ENCODE measurements at places on chromosomes 11 and 22. TPM values are rescaled to one million over a fixed set of nuclear protein-coding genes. Genes with fewer than 3 reads are reported as not detected.

GRCh38 chr11:118705111-118705741 lies 25.8 kb upstream of the TREH start:
- DNase-seq: no peak

DNA sequence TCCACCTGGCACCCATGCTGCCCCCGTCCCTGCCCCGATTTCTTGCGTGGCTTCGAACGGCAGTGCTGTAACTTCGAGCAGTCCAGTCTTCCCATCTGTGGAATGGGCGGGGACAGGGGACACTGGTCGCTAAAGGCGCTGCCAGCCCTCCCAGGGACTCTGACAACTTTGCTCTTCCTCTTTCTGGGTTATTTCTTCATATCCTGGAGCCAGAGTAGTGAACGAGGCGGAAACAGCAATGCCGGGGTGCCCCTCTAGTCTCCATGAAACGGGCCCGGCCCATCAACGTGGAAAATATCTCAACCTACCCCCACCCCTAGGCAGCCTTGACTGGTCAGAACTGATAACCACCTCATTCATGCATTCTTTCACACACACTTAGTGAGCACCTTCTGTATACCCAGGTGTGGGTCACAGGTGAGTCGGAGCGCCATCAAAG lies 42.8 kb downstream of the TRIOBP start:
- no peak for DNase-seq

C11orf42 gene
- total RNA-seq: not detected

DNA sequence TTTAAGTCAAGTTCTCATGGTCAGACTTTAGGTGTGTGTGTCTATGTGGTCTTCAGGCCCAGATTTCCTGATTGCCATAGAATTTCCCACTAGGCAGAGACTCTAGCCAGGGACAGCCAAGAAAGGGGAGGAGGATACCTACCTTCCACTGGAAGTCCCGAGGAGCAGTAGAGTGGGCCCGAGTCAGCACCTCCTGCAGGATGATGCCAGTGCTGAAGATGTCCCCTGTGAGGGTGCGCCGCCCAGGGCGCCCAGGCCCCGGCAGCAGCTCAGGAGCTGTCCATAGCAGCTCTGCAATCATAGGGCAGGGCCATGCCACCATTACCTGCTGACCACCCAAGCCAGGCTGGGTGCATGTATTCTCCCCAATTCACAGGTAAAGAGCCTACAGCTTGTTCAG lies 41.6 kb upstream of the LRRC32 start:
- no peak for DNase-seq

DNA sequence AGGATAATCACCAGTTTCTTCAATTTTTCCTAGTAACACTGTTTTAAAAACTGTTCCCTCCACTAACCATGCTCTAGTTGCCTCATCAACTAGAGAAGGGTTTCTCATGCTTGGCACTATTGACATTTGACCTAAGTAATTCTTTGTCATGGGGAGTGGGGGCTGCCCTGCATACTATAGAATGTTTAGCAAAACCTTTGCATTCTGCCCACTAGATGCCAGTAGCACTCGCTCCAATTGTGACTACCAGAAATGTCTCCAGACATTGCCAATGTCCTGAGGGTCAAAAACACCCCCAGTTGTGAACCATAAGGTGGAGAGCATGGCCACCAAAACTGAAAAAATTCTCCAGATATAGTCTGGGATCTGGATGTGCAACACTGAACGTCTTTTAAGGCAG lies 27.6 kb upstream of the BMAL1 start:
- no peak for DNase-seq

GRCh38 chr11:19080579-19080993 lies 20.1 kb upstream of the MRGPRX2 start:
- DNase-seq: no peak

DNA sequence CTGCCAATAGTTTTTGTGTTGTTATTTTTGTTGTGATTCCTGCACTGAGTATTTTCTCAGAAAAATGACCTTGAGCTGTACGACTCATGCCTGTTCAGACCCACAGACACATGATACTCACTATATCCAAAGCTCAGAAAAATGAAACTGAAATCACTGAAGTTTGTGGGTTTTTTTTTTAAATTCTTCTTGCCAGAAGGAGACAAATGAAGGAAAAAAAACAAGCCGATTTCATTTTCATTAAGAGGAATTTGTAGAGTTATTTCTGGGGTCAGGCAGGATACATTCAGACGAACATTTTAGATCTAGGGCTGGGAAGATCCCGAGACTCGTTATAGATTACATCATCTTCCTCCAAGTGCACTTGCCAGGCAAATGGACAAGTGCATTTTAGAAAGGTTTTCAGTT lies 60.4 kb downstream of the BMAL1 start:
- no peak for DNase-seq

DNA sequence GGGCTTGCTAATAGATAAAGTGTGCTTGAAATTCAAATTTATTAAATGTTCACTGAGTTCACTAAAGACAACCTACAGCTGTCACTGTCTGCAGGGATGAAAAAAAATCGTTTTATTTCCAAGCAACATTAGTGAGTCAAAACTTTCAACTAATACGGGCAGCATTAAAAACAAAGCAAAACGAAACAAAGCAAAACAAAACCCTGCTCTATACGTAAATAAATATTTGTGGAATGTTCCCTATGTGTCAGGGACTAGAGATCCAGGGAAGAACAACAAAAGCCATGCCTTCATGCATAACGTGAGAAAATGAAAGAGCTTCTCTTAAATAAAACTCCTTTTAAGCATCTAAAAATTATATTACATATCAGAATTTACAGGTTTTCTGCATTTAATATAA lies 553 bp downstream of the NAALAD2 start:
- DNase-seq: no peak

CDKN1C gene
- 391 TPM for total RNA-seq

DNA sequence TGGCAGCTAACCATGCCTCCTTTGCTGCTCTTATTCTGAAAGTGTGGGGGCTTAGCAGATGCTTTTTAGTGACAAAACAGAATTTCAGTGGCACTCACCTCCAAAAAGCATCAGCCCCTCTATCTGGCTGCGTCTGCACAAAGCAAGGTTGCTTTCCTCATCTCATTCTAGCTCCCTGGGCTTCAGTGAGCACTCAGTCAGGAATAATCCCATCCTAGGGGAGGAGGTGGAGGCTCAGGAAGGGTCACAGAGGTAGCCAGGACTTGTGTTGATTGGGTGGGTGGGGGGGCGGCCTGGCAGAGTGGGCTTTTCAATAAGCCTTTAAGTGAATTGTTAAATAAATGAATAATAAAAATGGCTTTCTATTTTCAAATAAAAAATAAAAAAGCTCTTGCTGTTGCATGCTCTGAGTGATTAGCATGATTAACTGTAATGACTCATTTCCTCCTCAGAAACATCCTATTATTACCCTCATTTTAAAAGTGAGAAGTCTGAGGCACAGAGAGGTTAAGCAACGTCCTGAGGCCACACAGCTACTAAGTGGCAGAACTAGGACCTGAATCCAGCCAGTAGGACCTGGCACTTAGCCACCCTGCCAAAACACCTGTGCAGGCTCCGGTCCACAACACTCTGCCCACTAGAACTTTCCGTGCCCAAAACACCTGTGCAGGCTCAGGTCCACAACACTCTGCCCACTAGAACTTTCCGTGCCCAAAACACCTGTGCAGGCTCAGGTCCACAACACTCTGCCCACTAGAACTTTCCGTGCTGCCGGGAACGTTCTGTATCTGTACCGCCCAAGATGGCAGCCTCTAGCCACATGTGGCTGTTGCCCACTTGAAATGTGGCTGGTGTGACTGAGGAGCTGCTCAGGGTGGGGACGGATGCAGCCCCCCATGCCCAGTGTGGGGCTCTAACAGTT lies 5.5 kb downstream of the B3GAT1 start:
- no peak for DNase-seq

DNA sequence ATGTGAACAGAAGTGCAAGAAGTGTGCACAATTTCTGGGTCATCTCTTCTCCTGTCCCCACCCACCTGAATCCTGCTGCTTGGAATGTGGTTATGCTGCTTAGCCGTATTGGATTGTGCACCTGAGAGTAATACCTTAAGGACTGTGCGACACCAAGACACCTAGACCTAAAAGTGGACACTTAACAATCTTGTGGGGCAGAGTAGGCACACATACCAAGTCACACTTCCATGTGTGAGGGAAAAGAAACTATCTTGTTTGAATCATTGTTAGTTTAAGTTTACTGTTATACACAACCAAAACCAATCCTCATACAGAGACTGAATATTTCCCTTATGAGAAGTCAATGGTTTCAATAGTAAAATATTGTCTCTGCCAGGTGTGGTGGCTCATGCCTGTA lies 93.7 kb downstream of the CCDC83 start:
- no peak for DNase-seq

DNA sequence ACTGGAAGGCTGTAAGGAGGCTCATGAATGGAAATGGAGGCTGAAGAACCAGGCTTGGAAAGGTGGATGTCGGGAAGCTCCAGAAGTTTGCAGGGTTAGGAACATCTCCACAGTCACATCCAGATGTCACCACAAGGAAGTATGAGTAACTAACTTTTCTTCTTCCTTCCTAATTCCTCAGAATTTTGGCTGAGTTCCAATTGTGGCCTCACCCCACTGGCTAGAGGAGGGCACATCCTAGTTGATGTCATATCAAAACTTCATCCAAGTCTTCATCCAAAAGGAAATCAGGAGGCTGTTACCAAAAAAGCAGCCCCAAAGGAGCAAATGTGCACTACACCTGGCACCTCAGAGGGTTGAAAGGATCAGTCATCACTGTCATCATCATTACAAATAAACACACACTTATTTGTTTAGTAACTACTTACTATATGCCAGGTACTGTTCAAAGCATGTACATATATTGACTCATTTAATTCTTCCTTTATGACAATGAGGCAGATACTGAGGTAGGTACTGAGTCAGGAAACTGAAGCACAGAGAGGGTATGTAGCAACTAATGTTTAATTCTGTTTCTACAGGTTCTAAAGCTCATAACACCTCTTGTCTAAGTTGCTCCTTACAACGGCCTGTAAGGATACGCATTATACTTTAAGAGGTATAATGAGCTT lies 7.3 kb upstream of the PTPN5 start:
- no peak for DNase-seq

DNA sequence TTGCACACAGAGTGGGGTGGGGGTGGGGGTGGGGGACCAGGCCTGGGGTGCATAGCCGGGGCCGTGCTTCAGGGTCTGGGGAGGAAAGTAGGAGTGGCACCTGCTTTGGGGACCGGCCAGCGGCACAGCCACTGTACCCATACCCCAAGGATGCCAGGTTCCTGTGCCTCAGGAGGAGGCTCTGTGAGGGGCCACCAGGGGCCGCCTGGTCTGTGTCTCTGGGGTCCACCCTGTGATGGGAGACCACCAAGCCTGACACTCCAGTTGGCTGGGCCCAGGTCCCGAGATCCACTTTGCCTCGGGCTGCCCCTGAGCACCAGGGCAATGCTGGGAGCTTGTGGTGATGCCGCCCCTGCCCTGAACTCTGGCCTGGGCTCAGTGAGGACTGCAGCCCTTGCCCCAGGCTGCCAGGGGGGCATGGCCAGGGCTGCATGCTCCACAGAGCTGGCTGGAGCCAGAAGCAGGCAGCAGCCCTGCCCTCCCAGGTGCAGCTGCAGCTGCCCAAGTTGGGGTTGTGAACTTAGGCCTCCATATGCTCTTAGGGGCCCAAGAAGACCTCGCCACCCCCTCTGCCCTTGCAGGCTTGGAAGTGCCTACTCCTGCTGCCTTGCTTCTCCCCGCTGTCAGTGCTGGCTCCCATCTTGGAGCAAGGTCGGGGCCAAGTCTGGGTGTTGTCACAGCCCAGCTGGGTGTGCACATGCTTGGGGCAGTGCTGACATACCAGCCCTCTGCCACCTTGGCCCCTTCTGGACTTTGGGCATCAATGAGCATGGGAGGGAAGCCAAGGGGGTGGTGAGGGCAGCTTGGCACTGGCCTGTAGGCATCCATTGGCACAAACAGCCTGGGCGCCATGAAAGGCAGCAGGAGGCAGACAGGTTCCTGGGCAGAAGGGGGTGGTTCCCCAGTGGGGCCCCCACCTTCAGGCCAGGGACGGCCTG lies 123.3 kb upstream of the THY1 start:
- no peak for DNase-seq

DNA sequence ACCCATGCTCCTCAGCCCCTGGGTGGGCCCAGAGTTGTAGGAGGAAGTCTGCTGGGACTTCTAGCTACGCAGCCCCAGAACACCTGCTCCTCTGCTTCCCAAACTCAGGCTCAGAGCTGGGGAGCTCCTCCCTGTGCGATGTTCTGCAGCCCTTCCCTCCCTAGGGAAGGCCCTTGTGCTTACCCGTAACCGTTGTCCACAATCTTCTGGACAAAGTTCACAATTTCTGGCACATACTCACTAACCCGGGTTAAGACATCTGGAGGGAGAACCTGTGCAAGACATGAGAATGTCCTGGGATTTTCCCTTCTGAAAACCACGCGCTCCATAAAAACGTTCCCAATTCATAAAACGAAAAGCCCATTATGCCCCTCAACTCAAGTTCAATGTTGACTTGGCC lies 28.4 kb downstream of the CARS1 start:
- DNase-seq: no peak

DMC1 gene
- 4.2 TPM for total RNA-seq

DNA sequence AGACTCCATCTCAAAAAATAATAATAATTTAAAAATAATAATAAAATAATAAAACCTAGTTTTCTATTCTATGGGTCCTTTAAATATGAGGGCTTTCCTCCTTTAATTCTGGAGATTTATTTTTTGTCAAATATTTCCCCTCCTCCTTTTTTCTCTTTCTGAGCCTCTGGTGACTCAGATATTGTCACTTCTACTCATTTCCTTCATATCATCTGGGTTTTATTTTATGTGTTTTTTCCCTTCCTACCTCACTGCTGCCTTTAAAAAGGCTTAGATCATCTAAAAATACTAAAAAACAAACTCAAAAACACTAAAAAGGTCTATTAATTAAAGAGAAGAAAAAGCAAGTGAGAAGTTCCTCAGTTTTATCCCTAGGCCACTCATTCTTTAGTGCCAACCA lies 138.9 kb downstream of the SPON1 start:
- DNase-seq: no peak

DNA sequence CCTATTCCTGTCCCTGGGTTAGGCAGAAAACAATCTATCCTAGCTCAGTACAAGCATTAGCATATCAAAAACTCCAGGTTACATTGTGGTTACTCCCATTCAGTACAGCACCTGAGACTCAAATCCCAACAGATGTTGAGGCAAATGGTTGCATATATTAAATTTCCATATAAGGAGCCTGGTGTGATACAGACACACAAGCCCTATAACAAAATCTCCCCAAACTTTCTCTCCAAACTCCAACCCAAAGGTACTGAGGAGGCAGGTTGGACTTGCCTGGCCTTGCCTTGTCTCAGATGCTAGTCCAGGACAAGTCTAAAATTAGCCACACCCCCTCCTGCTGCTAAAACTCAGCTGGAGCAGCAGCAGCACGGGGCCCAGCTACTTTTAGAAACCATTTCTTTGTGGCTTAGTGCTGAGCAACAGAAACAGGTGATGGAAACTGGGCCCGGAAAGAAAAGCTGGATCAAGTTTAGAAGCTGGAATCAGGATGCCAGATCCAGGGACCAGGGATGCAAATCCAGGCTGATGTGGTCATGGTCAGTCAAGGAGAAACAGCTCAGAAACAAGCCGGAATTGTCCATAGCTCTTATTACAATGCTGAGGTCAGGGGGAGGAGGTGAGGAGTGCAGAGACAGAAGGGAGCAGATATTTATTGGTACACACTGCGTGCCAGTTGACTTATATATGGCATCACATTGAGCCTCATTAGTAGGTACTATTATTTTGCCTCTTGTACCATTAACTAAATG lies 73.7 kb upstream of the AMOTL1 start:
- DNase-seq: no peak

Measured in glutamatergic neuron (in vitro differentiated cells).